ENCODE measurements at places on chromosomes 7 and 10. TPM values are rescaled to one million over a fixed set of nuclear protein-coding genes. Genes with fewer than 3 reads are reported as not detected.
A peak's percentile ranks its signal among the peaks of the same experiment; 100 is the strongest.

- peak overlapping the region; percentile 52 for H3K27ac ChIP-seq
- no peaks in the 10 kb centered on the region for H3K36me3 ChIP-seq
- H3K27me3 ChIP-seq, result no peaks in the 10 kb centered on the region
- DNase-seq, result no peak
- H3K4me1 ChIP-seq, result no peaks in the 10 kb centered on the region
These were observed 110.0 kb downstream of the EGFR start for GRCh38 chr7:55128693-55129394.

DNA sequence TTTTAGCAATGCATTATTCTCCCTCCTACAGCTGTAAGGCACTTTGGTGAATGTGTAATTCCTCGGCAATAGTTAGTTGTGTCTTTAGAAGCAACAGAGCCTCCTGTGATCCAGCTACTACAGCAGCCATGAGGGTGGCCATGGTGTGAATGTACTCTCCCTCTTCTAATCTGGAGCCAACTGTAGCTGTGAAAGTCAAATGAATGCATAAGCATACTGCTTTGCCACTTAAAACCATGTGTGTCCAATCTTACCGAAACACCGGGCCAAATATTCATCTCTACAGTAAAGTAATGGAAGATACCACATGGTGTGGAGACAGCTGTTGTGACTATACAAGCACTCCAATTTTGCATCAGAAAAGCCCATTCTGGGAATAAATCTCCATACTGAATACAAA, 195.0 kb downstream of the DNAJC1 start:
- H3K4me1 ChIP-seq, result no peaks in the 10 kb centered on the region
- no peaks in the 10 kb centered on the region for H3K27me3 ChIP-seq
- no peaks in the 10 kb centered on the region for H3K36me3 ChIP-seq
- no peak overlapping the region for H3K27ac ChIP-seq
- no peak overlapping the region for H3K4me3 ChIP-seq
- DNase-seq, result no peak

- H3K4me3 ChIP-seq, result no peak overlapping the region
- no peaks in the 10 kb centered on the region for H3K4me1 ChIP-seq
- no peak for DNase-seq
- H3K36me3 ChIP-seq, result no peaks in the 10 kb centered on the region
- H3K27ac ChIP-seq, result no peak overlapping the region
These were observed 253.6 kb upstream of the NPVF start for GRCh38 chr7:25481891-25482290.

DNA sequence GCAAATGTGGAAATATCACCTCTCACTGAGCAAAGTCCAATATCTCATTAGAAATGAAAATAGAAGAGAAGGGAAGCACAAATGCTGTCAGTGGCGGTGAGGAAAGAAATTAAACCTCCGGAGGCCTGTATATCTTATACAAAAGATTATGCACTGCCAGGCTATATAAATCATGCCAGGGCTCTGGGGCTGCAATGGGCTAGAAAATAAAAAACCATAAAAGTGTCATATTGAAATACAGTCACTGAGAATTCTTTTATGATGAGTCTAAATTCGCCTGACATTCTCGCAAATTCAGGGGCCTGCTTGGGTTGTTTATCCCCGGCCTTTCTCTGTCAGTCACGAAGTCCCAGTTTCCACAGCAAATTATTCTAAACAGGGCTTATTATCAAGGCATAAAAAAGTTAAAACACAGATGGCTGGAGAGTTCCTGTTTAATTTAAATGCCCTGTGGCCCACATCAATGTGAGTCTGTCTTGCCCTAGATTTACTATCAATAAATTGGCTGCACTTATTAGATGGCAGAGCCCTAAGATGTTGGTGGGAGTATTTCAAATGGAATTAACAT, 193.8 kb downstream of the SNX10 start:
- no peaks in the 10 kb centered on the region for H3K27me3 ChIP-seq
- no peak overlapping the region for H3K27ac ChIP-seq

- no peaks in the 10 kb centered on the region for H3K36me3 ChIP-seq
- DNase-seq, result no peak
- H3K27ac ChIP-seq, result peak overlapping the region; percentile 56
- no peak overlapping the region for H3K4me3 ChIP-seq
- no peaks in the 10 kb centered on the region for H3K4me1 ChIP-seq
These were observed 11.6 kb downstream of the CYP3A43 start for GRCh38 chr7:99839287-99840021.

GRCh38 chr7:155585951-155586350, 39.6 kb upstream of the CNPY1 start:
- no peak for DNase-seq
- H3K27me3 ChIP-seq, result no peaks in the 10 kb centered on the region
- H3K4me1 ChIP-seq, result no peaks in the 10 kb centered on the region
- H3K27ac ChIP-seq, result no peak overlapping the region
- H3K4me3 ChIP-seq, result no peak overlapping the region

GRCh38 chr10:86699125-86699524, 30.8 kb downstream of the LDB3 start:
- no peaks in the 10 kb centered on the region for H3K36me3 ChIP-seq
- H3K4me3 ChIP-seq, result no peak overlapping the region
- DNase-seq, result no peak
- no peaks in the 10 kb centered on the region for H3K4me1 ChIP-seq

Gene ASAH2
- 5.0 TPM for total RNA-seq

Gene HYAL4
- total RNA-seq, result not detected

Gene EVX1
- not detected for total RNA-seq

Gene CYP3A7
- total RNA-seq, result 0.76 TPM

Measured in Peyer's patch (tissue), 4 donors.